ENCODE measurements at places on chromosomes 12 and 14.
A peak's percentile ranks its signal among the peaks of the same experiment; 100 is the strongest.

- DNase-seq = no peak
Observed at GRCh38 chr12:64864319-64864718, 39.9 kb downstream of the TBC1D30 start.

- DNase-seq = no peak
Observed at GRCh38 chr12:130451001-130451930, 113.6 kb downstream of the PIWIL1 start.

DNA sequence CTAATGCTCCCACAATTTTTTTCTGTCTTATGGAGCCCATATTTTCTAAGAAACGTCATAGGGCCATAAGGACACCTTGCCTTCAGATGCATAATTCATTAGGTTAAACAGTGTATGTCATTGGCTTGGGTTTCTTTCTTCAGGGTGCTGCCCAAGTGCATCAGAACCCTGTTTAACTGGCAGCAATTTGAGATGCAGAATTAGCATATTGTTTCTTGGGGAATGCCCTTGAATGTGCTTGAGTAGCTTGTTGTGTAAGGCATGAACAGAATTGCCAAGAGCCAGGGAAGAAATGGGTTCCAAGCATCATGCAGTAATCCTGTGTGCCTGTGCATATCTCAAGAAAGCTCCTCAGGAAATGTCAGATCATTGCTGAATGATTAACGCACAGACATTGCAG, 277.2 kb downstream of the SYT1 start:
- DNase-seq = no peak

DNA sequence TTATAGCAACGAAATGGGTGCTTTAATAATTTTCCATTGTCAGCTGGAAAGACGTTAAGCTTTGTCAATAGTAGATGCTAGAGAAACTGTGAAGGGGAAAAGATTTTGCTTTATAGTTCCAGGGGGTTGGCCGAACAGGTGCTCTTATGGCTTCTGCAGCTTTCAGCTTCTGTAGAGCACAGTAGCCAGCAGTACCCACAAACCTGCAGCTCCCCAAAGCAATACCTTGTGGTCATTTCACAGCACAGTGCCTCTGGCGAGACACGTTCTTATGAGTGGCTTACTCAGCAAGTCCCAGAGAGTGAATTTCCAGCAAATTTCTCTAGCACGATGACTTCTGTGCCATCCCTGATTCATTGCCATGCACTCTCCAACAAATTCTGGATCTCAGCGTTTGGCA, 416.3 kb upstream of the ATP2B1 start:
- DNase-seq = no peak

DNA sequence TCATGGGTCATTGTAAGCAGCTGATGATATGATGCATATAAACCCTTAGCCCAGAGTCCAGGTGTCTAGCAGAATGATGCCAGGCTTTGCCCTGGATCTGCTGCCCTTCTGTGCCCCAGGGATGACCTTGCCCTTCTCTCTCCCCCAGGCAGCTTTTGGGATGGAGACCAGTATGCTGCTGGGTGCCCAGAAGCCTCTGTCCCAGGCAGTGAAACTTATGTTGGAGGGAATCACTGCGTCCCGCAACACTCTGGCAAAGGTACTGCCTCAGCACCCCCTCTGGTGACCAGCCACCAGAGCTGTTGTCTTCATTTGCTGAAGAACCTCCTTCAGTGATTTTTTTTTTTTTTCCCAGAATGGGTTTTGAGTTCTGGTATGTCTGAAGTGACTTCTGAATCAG, 23.3 kb downstream of the CYP46A1 start:
- no peak for DNase-seq

- DNase-seq = no peak
Observed at GRCh38 chr14:104030958-104031357, 54.5 kb upstream of the ASPG start.

- DNase-seq = no peak
Observed at GRCh38 chr12:13537623-13538022, 341.1 kb downstream of the EMP1 start.

GRCh38 chr12:51527966-51528365, 63.1 kb upstream of the SCN8A start:
- DNase-seq = no peak

DNA sequence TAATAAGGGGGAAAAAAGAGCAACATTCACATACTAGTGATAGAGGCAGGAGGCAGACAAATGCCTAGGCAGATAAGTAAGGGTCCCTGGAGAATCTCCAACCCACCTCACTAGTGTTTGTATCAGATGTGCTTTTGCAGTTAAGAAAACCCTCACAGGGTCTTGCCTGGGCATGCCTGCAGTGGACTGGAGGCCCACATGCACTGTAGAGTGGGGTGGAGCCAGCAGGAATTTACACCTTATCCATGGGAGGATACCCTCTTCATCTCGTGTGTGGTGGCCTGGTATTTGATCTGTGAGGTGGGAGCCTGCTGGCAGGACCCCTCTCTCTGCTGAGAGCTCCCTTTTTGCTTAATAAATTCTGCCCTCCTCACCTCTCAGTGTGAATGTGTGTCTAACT, 238.0 kb upstream of the SLC16A7 start:
- no peak for DNase-seq

- DNase-seq = no peak
Observed at GRCh38 chr12:132772606-132773005, 11.0 kb upstream of the ANKLE2 start.

DNA sequence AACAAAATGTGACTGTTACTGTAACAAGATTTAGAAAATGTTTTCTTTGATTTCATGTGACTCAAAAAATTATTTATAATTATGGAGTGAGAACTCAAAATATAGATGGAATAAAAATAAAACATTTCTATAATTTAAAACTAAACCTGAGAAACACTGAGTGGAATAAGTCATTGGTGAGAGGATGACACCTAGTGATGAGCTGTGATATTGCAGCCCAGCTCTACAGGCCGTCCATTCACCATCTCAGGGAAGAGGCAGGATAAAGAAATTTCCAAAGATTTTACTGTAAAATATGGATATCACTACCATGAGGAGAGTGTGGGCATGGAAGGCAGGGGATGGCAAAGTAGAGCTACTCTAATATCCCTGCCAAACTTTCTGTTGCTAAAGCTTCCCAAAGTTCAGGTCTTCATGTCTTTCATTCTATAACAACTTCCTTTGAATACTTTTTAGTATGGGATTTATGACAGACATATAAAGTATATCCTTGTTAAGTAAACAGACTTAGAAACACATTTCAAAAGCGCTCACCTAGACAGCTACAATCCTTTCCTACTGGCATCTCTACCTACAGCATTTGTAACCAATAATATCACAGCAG, 308.0 kb downstream of the ITPR2 start:
- DNase-seq = no peak

GRCh38 chr14:31127690-31128089, 79.9 kb downstream of the HECTD1 start:
- DNase-seq = no peak

- DNase-seq = peak; percentile 15
Observed at GRCh38 chr14:64387232-64387781, 846 bp upstream of the MTHFD1 start.

DNA sequence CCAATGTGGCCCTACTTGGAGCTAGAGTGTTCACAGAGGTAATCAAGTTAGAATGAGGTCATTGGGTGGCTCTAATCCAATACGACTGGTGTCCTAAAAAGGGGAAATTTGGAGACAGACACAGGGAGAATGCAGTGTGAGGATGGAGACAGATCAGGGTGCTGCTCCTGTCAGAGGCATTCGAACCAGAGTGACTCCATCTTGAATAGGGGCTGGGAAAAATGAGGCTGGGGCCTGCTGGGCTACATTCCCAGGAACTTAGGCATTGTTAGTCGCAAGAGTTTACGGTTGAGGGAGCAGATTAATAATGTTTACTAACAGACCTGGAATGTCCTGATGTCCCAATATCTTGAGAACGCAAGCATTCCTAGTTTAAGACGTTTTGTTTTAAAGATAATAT, 20.2 kb downstream of the TNFAIP2 start:
- DNase-seq = no peak

DNA sequence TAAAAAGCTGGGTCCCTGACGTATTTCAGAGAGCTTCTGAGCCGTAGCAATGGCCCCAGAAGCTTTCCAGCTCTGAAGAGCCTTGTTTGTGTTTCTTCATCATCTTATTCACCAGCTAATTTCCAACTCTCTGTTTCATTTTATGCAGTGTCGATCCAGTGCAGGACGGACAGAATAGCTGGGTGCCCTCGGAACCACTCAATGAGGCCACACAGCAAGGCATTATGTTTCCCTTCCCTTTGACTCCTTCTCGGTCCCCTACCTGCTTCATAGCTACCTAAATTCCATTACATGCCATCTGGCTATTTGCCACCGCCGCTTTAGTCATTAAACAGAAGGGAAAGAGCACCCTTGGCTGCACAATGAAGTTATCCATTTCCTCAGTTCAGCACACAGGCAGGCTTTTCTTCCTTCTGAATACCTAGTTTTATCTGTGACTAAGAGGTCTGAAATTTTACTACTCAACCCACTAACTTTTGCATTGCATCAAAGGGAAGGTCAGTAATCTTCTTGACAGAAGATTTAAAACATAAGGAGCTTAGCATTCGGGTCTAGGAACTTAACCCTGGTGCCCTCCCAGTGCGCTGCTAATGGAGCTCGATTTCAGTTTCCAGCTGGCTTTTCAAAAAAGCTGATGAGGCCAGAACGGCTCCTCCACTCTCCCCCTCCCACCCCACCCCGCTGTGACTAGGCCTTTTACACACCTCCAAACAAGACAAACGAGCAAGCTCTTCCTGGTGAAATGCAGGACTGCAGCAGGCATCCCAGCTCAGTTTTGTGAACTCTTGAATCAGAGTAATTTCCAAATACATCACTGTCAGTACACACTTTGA, 176.8 kb downstream of the GXYLT1 start:
- DNase-seq = peak; percentile 42

DNA sequence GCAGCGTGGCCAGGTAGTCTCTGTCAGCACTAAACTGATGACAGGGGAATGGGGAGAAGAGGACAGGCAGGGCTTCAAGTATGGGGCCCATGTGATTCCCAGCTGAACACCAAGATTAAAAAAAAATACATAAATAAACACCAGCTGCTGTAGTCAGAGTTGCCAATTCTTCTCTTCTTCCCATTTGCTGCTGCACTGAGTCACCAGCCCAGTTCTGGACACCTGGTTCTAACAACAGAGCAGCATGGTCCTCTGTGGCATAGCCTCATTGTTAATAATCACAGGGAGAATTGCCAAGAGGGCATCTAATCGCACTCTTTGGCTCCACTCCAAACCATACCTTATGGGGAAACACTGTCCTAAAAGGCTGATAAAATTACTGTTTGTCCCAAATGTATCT, 15.1 kb downstream of the PPM1H start:
- DNase-seq = no peak

DNA sequence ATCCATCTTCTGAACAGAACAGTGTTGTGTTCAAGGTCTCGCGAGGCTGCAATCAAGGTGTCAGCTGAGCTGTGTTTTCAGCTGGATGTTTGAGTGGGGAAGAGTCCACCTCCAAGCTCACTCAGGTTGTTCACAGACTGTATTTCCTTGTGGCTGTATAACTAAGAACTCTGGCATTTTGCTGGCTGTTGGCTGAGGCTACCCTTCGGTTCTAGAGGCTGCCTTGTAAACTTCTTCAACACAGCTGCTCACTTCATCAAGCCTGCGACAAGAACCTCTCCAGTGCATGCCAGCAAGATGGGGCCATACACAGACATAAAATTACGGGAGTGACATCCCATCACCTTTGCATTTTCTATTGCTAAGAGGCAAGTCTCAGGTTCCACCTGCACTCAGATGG, 12.7 kb downstream of the FOS start:
- no peak for DNase-seq

GRCh38 chr12:132367071-132367851, 37.9 kb upstream of the GALNT9 start:
- no peak for DNase-seq

DNA sequence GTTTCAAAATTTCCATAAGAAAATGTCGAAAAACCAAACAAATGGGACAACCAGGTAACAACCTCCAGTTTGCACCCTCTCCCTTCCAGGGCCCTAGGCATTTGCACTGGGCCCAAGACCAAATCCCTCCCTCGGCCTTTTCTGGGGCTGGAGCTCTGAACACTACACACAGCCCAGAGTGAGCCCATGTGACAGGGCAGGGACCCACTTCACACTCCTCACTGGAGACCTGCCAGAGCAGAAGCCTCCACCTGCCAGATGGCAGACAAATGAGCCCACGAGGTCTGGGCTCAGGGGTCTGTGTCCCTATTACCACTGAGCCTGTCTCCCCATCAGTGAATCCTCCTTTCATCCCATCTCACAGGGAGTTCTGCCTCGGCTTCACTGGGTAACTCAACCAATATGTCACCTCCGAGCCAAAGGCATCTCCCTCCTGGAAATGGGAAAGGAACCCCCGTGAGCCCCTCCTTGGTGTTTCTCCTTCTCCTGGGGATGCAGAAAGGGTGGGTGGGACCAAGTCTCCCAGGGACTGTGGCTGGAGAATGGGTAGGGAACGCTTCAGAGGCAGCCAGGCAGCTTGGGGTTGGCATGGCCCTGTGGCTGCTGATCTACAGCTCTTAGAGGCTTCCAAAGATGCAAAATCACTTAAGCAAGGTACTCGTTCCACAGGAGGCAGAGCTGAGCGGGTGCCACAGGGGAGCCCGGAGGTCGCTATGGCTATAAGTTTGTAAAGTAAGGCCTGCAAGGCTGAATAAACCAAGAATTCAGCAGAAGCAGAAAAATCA, 10.6 kb downstream of the VWF start:
- no peak for DNase-seq

DNA sequence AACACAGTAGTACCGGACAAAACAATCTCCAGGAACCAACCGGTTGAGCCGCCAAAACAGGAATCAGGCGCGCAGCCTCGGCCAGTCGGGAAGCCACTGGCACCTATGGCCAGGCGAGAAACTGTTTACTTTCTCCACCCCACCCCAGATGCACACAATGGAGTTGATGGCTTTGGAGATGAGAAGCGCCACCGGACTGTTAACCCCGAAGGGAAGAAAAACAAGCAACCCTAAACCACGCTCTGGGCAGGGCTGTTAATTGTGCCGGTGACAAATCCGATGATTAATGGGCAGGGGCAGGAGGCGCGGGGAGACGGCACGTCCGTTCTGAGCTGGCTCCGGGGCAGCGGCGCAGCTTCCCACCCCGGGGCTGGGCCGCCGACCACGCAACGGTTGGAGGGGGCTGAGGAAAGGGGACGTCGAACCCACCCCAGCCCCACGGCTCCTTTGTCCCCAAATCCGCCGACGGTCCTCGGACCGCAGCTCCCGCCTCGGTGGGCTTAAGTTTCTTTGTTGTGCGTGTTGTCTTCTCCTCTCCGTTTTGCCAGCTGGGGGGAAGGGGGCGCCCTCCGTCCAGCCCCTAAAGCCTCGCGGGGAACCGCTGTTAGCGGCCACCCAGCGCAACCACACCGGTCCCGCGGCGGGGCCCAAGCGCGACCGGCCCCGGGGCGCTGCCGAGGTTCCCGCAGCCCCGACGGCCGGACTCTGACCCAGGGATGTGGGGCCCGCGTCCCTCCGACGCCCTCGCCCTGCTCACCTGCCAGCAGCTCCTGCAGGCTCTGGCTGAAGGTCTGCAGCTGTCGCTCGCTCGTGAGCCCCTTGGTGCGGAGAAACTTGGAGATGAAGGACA, 790 bp downstream of the BTG1 start:
- DNase-seq = no peak
